ENCODE measurements at places on chromosomes 7 and 10.

DNA sequence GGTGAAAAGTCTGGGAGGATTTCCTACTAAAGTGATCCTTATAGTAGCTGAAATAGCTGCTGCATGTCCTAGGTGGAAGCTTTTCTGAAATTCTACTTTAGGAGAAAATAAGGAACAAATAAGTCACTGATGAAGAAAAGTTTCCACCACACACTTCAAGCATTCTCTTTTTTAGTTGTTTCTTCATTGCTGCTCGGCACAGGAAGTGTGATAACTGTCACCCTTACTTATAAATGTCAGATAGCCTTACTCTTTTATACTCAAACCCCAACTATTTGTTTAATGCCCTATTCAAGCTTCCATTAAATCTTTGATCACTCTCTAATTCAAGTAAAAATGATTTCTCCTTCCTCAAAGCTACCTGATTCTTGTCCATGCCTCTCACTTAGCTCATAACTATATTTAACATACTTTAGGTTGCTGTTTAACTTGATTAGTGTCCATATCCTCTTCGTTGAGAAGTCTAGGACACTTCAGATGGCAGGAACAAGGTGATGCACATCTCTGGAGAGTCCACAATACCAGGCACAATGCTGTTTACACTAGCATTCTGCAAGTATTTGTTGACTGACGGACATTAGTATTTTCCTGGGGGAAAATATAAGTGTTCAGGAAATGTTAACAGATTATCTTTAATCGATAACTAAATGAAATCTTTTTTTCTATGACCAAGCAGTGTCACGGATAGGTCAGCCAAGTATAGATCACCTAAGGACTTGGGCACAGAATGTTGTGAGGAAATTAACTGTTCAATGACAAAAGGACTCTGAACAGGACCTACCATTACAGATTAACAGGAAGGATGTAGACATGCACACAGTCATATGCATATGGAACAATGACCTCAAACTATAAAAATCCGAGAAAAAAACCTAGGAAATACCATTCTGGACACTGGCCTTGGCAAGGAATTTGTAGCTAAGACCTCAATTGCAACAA, 67.4 kb downstream of the ZNF438 start:
- DNase-seq = no peak

DNA sequence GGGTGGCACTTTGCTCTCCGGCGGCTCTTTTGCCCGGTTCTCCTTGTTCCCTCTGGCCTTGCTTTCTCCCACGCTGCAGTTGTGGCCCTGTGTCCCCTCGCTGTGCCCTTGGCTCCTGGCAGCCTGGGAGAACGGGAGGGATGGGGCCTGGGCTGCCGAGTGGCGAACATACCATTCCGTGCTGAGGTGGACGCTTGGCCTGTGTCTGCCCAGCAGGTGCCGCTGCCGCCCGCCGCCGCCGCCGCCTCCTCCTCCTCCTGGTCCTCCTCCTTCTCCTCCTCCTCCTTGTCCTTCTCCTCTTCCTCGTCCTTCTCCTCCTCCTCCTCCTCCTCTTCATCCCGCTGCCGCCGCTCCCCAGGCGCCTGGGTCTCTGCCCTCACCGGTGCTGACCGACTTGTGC, 36.0 kb downstream of the AGAP3 start:
- DNase-seq = no peak

DNA sequence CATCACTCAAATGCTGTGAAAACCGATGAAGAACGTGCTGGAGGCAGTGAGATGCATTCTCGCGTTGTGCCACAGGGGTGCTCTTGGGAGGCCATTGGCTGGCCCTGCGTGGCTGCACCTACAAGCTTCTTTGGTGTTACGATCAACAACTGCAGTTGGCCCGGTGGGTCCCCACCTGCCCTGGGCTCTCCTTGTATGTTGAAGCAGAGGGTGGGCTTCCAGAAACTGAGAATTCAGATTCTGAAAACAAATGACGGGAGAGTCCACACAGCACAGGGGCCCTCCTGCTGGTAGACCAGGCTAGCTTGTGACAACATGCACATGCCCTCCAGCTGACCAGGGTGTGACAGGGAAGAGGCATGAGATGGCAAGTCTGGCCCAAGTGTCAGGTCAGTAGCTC, 23.7 kb upstream of the DDC start:
- DNase-seq = no peak

DNA sequence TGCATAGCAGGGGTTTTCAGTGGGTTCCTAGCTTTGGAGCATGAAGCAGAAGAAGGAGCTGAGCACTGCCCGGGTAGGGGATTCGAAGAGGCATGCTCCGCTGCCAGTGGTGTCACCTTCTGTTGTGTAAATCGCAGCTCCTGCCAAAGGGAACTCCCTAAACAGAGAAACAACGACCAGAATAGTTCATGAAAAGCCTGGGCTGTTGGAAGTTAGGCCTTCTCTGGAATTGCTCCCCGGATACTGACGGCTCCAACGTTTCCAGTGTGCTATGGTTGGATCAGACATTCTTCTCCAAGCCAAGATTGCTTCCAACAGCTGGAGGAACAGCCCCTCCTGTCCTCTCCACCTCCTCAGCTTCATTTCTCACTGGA, 546.0 kb upstream of the FZD8 start:
- no peak for DNase-seq

DNA sequence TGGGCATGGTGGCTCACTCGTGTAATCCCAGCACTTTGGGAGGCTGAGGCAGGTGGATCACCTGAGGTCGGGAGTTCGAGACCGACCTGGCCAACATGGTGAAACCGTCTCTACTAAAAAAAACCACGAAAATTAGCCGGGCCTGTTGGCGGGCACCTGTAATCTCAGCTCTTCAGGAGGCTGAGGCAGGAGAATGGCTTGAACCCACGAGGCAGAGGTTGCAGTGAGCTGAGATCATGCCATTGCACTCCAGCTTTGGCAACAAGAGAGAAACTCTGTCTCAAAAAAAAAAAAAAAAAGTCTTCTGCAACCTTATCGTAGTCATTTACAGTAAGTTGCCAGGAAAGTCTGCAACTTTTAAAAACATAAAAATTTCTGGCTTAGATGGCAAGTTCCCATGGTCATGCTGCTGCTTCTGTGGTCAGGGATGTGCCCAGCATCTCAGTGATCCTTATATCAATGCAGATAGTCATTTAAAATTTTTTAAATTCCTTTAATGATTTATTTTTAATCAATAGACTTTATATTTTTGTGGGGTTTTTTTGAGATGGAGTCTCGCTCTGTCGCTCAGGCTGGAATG, 15.6 kb downstream of the SUFU start:
- DNase-seq = no peak

- DNase-seq = no peak
Observed at GRCh38 chr7:67724435-67724834, 727.8 kb downstream of the TYW1 start.

DNA sequence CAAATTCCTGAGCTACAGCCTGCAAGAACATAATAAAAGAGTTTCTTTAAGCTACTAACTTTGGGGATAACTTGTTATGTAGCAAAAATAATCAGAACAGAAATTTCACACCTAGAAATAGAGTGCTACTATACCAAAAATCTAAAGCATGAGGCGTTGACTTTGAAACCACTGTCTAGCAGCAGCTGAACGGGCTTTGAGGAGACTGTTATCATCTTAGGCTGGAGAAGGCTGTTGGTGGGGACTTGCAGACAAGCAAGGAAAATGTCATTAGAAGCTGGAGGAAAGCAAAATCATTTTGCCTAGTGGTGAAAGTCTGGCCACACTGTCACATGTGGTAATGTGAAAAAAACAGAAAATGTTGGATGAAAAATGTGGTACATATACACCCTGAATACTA, 48.4 kb upstream of the ST8SIA6 start:
- no peak for DNase-seq

GRCh38 chr10:103775776-103776175, 79.6 kb downstream of the SH3PXD2A start:
- no peak for DNase-seq

- no peak for DNase-seq
Observed at GRCh38 chr7:2663960-2664359, 24.0 kb upstream of the AMZ1 start.

GRCh38 chr10:59037018-59037389, 139.4 kb upstream of the PHYHIPL start:
- no peak for DNase-seq

DNA sequence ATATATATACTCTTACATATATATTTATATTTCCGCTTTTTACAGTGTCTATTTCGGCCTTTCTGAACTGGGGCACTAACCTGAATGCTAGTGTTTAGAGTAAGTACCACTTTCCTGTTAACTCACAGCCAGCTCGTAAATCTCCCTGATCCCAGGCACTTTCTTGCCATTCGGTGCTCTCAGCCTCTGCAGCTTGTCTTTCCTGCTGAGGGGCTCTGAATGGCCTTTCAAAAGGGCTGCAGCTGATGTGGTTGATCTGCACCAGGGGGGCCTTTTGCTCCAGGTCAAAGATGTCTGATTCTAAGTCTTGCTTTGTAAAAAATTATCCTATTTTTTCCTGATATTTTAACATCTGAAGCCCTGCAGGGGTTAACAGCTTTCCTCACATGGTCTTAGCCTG, 25.5 kb upstream of the HPS1 start:
- DNase-seq = no peak

- DNase-seq = no peak
Observed at GRCh38 chr7:142894112-142894984, 8.8 kb upstream of the TRPV6 start.

- DNase-seq = no peak
Observed at GRCh38 chr7:95517870-95518269, 32.1 kb downstream of the ASB4 start.

- no peak for DNase-seq
Observed at GRCh38 chr10:44020322-44021111, 364.4 kb downstream of the CXCL12 start.

DNA sequence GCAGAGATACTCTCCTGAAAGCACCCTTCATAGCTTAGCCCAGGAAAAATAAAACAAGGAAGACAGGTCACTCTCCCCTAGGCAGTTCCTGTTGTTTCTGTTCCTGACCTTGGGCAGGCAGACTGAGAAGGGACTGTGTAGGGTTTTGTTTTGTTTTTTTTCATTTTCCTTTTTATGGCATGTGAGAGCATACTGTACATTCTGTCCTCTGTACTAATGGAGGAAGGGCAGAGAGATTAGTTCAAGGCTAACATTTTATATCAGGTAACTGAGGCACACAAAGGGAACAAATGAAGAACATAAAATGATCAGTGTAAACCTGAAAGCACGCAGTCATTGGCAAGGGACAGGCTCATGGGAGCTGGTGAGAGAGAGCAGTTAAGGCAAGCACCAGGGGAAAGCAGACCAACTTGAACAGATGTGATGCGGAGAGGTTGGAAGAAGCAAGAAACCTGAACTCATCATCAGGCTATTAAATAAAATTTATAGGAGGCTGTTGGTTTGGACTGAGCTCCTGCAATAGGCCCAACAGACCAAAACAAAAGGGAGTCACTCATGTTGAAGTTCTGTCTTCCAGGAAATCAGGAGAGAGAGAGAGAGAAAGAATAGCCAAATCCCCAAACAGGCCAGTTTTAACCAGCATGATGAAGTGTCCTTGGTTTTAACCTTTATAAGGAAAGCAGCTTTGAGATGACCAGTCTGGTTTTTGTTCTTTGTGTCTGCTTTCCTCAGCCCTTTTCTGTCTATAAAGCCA, 34.1 kb upstream of the PDCD4 start:
- no peak for DNase-seq

- no peak for DNase-seq
Observed at GRCh38 chr10:70537398-70538194, 59.0 kb downstream of the PALD1 start.

- DNase-seq = no peak
Observed at GRCh38 chr7:123024989-123025758, 29.7 kb upstream of the TAS2R16 start.

- no peak for DNase-seq
Observed at GRCh38 chr10:26044141-26044749, 110.2 kb downstream of the MYO3A start.

DNA sequence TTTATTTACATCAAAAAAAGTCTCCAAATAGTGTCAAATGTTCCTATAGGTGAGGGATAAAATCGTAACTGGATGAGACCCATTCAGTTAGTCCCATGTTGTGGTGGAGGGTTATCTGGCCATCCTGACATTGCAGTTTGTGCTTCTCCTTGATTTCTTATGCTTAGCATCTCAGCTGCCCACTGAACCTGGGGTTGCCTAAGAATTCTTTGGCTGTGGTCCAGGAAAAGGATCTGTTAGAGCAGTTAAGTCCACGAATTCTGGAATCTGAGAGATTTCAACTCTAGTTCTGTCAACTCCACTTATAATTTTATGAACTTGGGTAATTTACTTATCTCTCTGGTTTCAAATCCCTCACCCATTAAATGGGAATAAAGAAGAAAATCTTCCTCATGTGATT, 1673.4 kb downstream of the REEP3 start:
- no peak for DNase-seq

DNA sequence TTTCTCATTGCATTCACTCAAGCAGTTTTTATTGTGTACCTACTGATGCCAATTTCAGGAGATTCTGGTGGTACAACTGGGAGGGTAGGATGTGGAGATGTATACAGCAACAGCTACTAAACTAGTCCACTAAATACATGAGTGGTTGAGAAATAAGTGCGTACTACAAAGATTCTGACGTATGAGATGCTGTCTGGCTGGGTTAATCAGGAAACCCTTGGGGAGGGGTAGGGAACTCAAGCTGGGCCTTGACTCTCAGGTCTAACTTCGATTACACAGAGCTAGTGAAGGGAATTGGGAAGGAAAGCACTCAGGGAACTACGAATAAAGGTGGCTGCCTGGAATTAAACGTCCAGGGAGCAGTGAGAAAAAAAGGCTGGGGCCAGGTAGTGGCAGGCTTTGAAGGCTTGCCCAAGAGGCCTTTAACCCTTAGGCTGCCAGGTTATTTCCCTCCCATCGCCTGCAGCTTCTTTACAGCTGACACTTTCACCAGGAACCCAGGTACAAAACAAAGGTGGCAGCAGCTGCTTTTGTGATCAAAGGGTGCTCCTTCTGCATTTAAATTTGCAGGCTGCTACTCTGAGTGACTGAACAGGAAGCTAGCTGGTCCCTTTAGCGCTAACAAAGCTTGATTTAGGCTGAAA, 3.2 kb downstream of the MMS19 start:
- no peak for DNase-seq

- DNase-seq = no peak
Observed at GRCh38 chr10:91652364-91652763, 19.5 kb upstream of the PPP1R3C start.

DNA sequence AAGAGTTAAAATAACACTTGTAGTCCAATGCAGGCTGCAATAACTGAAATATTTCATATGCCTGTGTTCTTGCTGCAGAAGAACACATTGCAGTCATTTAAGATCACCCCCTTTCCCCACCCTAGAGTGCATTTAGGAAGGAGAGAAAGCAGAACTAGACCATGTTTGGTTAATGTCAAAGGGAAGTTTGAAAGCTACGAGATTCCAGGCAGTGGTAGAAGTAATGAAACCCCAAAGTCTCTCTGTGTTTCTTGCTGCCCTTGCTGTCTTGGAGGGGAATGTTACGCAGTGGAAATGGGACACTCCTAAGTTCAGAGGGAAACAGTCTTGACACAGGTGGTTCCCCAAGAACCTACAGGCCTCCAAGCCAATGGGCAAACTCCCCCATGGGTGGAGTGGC, 242.9 kb downstream of the PTEN start:
- no peak for DNase-seq

- DNase-seq = no peak
Observed at GRCh38 chr7:21923658-21924057, 22.0 kb downstream of the CDCA7L start.

GRCh38 chr10:75043256-75044131, 68.0 kb upstream of the SAMD8 start:
- DNase-seq = peak; percentile 4

Measured in stimulated activated CD8-positive, alpha-beta memory T cell treated with anti-CD3 and anti-CD28 coated beads, Interleukin-7, amount 100 ng/mL, for 1 hour (primary cell).